ENCODE measurements at places on chromosomes 12 and 14.

DNA sequence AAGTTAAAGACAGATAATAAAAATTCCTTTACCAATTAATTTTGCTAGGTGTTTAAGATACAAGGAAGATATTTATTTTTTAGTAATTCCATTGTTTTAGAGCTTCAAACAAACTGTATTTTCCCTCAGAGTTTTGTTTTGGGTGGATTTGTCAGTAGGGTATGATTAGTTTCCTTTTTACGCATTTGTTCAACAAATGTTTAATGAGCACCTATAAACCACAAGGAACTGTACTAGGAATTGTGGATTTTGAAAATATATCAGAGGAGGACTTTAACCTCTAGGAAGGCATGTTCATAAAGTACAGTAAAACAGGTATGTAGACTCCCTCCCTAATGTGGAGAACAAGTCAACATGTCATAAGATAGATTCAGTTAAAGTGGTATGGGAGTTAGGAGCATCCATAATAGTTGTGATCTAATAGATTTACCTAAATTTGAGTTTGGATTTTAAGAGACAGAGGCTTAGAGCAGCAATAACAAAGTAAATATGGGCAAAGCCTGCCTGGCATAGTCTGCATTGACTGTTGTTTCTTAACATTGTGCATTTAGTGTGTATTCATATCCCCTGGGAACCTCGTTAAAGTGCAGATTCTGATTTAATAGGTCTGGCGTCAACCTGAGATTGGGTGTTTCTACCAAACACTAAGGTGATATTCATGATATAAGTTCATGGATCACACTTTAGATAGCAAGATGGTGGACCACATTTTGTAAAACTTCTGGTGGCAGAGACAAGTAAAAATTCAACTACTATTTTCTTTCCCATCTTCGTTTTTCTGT is 232.0 kb downstream of the ERC1 start:
- DNase-seq, result no peak

DNA sequence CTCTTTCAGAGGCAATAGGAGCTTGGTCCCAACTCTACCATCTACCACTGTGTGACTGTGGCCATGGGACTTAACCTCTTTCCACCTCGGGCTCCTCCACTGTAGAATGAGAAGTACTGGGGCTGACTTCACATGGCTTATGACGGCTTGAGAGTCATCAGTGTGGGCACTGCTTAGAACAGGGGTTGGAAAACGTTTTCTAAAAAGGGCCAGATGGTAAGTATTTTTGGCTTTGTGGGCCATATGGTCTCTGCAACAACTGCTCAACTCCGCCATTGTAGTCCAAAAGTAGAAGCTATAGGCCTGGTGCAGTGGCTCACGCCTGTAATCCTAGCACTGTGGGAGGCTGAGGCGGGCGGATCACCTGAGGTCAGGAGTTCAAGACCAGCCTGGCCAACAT is 69.2 kb upstream of the LTA4H start:
- no peak for DNase-seq

DNA sequence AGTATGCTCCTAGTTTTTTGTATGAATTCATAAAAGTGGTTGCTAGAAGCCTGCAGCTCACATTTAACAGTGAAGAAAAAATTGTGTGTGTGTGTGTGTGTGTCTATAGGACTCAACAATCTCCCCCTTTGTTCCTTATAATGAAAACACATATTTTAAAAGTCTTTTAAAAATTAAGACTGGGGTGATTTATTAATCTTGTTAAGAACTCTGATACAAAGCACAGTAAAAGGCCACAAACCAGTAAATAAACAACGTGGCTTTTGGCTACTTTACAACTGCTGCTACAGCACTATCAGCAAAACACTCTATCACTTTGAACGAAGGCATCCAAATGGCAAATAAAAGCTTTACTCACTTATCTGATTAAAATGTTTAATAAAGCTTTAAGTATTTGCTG is 594 bp upstream of the VCPKMT start:
- no peak for DNase-seq

DNA sequence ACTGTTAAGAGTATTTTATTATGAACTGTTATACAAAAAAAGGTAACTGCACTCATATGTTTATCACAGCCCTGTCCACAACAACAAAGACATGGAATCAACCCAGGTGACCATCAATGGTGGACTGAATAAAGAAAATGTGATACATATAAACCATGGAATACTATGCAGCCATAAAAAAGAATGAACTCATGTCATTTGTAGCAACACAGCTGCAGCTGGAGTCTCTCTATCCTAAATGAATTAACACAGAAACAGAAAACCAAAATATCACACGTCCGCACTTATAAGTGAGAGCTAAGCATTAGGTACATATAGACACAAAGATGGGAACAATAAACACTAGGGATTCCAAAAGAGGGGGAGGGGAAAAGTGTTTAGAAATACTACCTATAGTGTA is 95.8 kb downstream of the BCAT1 start:
- DNase-seq, result no peak

- no peak for DNase-seq
These were observed 18.1 kb downstream of the SUSD6 start for GRCh38 chr14:69629225-69630127.

DNA sequence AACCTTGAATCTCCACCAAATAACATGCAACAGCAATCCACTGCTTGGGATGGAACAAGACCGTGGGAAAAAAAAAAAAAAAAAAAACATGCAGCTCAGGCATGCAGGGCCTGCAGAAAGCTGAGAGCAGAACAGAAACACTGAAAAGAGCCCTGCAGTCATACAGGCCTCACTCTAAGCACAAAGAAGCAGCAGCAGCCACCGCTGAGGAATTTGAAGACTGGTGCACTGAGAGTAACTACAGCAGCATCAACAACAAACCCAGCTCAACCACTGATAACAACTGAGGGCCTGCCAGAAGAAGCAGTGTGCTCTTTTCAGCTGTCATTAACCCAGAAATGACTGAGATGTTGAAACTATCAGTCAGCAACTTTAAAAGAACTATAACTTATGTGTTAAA is 354.7 kb upstream of the TMTC1 start:
- no peak for DNase-seq

GRCh38 chr14:59827401-59827800 is 43.2 kb downstream of the RTN1 start:
- no peak for DNase-seq

DNA sequence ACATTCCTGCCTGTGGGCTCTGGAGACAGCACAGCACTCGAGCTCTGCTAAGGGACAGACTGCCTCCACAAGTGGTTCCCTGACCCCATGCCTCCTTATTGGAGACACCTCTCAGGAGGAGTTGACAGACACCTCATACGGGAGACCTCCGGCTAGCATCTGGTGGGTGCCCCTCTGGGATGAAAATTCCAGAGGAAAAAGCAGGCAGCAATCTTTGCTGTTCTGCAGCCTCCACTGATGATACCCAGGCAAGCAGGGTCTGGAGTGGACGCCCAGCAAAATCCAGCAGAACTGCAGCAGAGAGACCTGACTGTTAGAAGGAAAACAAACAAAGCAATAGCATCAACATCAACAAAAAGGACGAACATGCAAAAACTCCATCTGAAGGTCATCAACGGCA is 639.4 kb downstream of the SLC16A7 start:
- no peak for DNase-seq

- no peak for DNase-seq
These were observed 862 bp downstream of the CRIP2 start for GRCh38 chr14:105475269-105476096.

- DNase-seq, result no peak
These were observed 57.0 kb upstream of the EGLN3 start for GRCh38 chr14:34007902-34008301.

DNA sequence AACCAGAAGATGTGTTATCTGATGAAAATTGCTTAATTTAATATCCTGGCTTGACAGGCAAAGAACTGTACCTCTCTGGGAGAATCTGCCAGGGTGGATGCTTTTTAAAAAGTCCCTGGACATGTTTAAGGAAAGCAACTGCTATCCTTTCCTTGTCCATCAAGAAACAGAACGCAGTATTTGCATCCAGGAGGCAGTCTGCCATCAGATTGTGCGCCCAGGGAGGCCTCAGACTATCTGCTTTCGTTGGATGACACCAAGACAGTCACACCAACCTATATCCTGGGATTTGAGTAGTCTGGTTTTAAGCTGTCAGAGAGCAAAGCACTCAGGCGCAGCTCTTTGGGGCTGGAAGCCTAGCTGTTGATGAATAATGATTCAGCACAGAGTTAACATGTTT is 121.9 kb downstream of the TBX5 start:
- no peak for DNase-seq

DNA sequence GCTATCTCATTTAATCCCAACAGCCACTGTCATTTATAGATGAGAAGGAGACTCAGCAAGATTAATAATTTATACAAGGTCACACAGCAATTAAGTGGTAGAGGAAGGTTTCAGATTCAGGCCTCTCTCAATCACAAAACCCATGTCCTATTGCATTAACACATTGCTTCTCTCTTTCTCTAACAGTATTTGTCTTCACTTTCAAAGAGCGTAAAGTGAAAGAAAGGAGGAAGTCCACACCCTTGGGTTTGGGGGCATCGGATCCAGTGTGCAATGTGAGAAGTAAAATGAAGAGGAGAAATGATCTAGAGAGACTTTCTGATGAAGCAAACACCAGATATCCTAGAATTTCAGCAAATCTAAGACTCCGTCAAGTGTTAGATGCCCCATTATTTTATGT is 7.0 kb upstream of the VRK1 start:
- no peak for DNase-seq

DNA sequence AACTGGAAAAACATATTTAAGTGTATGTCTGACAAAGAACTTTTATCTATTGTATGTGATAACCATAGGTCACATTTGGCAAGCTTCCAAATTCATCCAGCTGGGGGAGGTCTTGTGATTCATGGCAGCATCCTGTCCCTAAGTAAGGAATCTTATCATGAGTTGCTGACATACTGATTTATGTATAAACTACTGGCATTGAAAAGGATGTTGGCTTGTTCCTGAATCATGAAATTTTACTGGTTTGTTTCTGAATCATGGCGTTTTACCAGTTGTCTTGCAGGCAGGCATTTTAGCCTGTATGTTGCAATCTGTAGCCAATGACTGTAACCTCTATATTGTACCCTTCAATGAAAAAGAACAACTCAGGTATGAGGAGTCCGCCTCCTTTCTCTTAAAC is 244.8 kb downstream of the IPO8 start:
- DNase-seq, result peak; percentile 64

GRCh38 chr14:33457021-33457420 is 493.9 kb downstream of the EGLN3 start:
- DNase-seq, result no peak

- DNase-seq, result no peak
These were observed 29.9 kb downstream of the WASHC3 start for GRCh38 chr12:102031852-102032251.

DNA sequence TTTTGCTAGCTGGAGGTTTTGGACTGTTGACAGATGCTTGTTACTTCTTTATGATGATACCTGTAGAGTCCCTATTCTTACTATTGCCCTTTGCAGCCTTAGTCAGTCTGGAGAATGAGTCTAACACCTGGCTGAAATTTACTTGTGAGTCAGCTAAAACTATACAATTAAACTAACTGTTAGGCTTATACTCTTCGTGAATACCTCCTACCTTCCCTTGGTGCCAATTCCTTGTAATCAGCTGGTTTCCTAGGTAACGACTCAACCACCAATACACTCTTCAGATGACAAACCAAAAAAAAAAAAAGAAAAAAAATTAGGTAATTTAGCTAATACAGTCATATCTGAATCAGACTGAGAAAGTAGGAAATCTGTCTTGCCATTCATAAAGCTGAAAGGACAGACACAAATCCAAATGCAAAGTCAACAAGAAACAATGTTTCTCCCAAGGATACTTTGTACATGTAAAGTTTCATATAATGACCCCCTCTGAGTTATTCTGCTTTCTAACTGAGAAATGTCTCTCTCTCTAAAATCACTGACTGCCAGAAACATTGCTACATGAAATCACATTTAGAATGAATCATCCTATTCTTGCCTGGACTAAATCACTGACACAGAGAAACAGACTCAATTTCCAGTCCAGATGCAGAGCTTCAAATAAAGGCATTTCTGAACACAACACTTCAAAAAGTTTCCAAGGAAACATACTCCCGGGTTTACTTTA is 56.5 kb upstream of the CDKL1 start:
- DNase-seq, result peak; percentile 61

DNA sequence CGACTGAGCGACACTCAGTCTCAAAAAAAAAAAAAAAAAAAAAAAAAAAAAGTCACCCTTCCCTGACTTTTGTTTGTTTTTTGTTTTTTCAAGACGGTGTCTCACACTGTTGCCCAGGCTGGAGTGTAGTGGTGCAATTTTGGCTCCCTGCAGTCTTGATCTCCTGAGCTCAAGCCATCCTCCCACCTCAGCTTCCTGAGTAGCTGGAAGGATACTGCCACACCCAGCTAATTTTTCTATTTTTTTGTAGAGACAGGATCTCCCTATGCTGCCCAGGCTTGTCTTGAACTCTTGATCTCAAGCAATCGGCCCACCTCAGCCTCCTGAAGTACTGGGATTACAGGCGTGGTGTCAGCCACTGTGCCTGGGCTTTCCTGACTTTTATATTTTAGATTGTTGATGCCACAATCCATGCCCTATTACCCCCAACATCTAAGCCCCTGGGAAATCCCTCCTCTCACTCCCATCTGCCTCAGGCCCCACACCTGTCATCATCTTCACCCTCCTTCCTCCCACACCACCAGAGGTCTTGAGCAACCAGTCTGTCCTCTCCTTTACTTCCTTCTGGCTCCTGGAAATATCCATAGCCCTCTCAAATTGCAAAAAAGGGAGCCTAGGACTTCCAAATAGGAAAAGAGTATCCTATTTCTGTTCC is 7.8 kb downstream of the IKZF4 start:
- DNase-seq, result no peak

DNA sequence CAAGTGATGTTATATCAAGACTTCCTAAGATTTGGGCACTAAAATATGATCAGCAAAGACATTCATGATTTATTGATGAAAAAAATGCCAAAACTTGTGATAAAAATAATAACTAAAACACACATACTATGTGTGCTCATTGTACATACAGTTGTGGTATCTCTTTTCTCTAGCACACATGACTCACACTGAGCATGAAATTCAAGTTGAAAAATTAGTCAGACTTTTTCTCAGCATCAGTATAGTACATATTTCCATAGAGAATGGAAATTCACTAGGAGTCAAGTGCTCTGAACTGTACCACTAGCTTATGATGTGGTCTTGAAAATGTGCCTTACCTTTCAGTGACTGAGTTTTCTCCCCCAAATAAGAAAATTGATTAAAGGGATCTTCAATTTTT is 471.8 kb upstream of the FLRT2 start:
- DNase-seq, result no peak

- DNase-seq, result no peak
These were observed 181.4 kb downstream of the EFCAB11 start for GRCh38 chr14:89773151-89773550.

GRCh38 chr12:27772328-27773049 is 7.5 kb upstream of the KLHL42 start:
- no peak for DNase-seq
